Muscle of leg (tissue), 16 donors: ENCODE measurements at places on chromosomes 2 and 18. TPM values are rescaled to one million over a fixed set of nuclear protein-coding genes. Genes with fewer than 3 reads are reported as not detected.

- no peaks in the 10 kb centered on the region for H3K4me1 ChIP-seq
- H3K36me3 ChIP-seq = no peaks in the 10 kb centered on the region
- DNase-seq = no peak
- H3K4me3 ChIP-seq = no peak overlapping the region
- no peaks in the 10 kb centered on the region for H3K27me3 ChIP-seq
Measured at GRCh38 chr2:62723253-62723652, 17.7 kb downstream of the EHBP1 start.

DNA sequence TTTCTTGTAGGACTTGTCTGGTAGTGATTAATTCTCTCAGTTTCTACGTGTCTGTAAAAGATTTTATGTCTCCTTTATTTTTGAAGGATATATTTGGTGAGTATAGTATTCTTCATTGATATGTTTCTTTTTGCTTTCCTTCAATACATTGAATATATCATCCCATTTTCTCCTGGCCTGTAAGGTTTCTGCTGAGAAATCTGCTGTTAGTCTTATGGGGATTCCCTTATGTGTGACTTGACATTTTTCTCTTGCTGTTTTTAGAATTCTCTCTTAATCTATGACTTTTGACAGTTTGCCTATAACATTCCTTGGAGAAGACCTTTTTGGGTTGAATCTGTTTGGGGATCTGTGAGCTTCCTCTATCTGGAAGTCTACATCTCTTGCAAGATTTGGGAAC is 281.0 kb upstream of the MEIS1 start:
- H3K36me3 ChIP-seq = no peaks in the 10 kb centered on the region
- no peak overlapping the region for H3K27ac ChIP-seq
- no peak for DNase-seq
- H3K27me3 ChIP-seq = no peaks in the 10 kb centered on the region
- H3K4me3 ChIP-seq = no peak overlapping the region

DNA sequence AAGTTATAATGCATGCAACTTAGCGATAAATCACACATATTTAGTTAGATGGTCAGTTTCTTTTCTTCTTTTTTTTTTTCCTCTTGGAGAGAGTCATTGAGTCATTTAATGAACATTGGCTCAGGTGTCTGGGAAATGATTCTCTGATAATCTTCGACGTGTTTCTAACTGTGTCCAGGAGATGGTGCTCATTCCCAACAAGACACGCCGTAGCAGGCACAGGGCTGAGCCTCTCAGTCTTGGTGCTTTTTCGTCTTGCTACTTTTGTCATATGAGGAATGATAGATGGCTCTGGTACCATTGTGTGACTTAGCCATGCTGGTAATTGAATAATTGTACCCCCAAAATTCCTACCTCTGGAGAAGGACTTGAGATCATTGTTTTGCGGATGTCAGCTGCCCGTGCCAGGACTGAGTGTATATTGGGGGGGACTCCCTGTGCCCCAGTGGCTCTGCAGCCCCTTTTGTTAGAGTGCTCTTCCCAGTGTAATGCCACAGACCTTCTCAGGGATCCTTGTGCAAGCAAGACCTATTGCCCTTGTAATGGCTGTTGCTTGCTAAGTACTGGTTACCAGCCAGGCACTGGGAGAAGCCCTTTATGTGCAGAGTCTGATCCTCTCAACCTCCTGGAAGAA is 107.6 kb upstream of the CYRIA start:
- H3K36me3 ChIP-seq = no peaks in the 10 kb centered on the region
- H3K27me3 ChIP-seq = no peaks in the 10 kb centered on the region
- no peak overlapping the region for H3K27ac ChIP-seq
- no peaks in the 10 kb centered on the region for H3K4me1 ChIP-seq
- DNase-seq = peak; percentile 50
- H3K4me3 ChIP-seq = no peak overlapping the region

DNA sequence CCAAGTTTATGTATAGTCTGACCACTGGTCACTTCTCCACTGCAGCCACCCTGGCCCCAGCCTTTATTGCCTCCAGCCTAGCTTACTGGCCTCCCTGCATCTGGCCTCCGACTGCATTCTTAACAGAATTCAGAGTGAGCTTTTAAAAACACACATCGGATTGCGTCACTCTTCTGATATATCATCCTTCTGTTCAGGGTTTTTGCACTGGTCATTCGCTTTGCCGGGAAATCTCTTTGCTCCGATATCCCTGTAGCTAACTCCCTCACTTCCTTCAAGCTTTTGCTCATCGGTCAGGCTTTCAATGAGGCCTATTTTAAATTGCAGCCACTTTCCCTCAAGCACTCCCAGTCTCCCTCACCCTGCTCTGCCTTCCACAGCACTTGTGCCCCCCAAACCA is 101.6 kb upstream of the DLX2 start:
- no peaks in the 10 kb centered on the region for H3K27me3 ChIP-seq
- no peak overlapping the region for H3K4me3 ChIP-seq
- no peaks in the 10 kb centered on the region for H3K36me3 ChIP-seq
- no peak for DNase-seq

DNA sequence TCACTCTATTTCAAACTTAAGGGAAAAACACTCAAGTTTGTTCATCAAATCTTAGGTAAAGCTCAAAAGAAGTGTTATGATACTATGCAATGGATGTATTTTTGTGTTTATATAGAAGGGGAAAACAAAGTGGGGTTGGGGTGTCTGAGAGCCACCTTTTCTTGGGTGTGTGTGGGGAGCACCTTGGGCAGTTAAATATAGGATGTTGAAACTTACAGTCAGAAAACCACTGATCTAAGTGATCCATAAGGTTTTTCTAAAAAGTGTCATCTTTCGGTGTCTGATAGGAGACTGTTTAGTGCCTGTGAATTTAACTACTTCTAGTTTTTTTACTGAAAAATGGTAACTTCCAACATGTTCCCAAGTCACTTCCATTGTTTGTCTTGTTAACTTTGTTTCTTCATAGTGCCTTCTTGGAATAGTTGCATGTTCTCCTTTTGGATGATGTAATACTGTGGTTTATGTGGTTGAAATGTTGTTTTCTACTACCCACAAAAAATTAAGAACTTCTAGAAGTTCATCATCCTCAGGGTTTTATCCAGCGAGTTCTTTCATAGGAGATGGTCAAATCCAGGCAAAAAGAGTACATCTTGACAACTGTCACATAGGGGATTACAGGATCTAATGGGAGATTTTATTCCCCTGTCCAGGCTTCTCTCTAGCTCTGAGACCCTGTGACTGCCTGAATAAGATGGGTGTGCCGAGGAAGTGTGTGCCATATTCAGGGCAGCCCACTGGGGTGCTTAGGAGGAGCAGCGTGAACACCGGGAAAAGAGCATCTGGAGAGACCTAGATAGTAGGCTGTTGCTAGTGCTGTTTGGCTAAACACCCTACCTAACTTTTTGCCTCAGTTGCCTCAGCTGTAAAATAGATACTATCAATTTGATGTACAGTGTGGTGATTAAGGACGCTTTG is 46.2 kb downstream of the CAB39 start:
- peak; percentile 24 for DNase-seq
- no peak overlapping the region for H3K4me3 ChIP-seq
- no peak overlapping the region for H3K27ac ChIP-seq
- H3K4me1 ChIP-seq = peaks cover 3% of the 10 kb centered on the region
- peaks cover 13% of the 10 kb centered on the region for H3K36me3 ChIP-seq

GRCh38 chr2:24671230-24671629 is 122.0 kb downstream of the PTRHD1 start:
- H3K36me3 ChIP-seq = peaks cover 24% of the 10 kb centered on the region
- no peaks in the 10 kb centered on the region for H3K27me3 ChIP-seq
- no peak overlapping the region for H3K4me3 ChIP-seq
- H3K27ac ChIP-seq = no peak overlapping the region
- H3K4me1 ChIP-seq = no peaks in the 10 kb centered on the region

DNA sequence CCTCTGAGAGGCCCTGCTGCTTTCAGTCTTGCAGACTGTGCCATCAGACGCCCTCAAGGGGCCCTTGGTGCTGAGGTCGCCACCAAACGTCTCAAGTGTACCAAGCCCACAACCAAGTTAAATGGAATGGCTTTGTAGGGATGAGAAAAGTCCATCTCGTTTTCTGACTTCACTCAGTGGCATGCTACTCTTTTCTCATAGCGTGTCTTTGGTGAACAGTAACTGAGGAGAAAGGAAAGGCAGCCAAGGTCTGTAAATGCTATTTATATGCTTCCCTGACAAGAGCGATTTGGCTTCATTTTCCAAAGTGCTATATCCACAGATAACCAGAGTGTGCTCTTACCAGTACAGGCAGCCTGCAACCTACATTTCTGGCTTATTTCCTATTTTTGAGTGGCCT is 123.0 kb downstream of the MTX2 start:
- H3K27me3 ChIP-seq = no peaks in the 10 kb centered on the region
- H3K27ac ChIP-seq = no peak overlapping the region
- H3K4me3 ChIP-seq = no peak overlapping the region
- peaks cover 2% of the 10 kb centered on the region for H3K4me1 ChIP-seq
- DNase-seq = peak; percentile 79
- H3K36me3 ChIP-seq = no peaks in the 10 kb centered on the region

Gene STAT4
- total RNA-seq = 1.6 TPM

Gene GAL3ST2
- 0.09 TPM for total RNA-seq

Gene TFCP2L1
- total RNA-seq = under 0.01 TPM

Gene HOXD1
- total RNA-seq = 0.71 TPM

Gene KCNE4
- total RNA-seq = 7.2 TPM
